ENCODE measurements at places on chromosomes 1 and 21.
A peak's percentile ranks its signal among the peaks of the same experiment; 100 is the strongest.

GRCh38 chr1:156383023-156383422 is 14.0 kb downstream of the RHBG start:
- DNase-seq = peak; percentile 94

DNA sequence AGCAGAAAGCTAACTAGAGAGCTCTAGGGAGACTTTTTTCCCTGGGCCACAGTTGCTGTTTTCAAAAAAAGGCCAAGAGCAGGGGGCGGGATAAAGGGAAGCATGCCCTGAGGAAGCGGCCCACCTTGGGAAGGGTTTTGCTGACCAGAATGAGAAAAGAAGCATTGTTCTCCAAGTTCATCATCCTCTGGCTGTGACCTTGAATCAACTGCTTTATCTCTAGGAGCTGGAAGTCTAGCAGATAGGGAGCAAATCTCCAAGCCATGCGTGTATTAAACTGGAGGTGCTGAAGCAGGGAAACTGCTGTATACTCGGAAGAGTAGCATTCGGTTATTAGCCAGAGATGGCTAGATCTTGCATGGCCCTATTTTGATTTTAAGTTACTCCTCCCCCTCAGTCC is 64.8 kb downstream of the ATP2B4 start:
- DNase-seq = peak; percentile 27

DNA sequence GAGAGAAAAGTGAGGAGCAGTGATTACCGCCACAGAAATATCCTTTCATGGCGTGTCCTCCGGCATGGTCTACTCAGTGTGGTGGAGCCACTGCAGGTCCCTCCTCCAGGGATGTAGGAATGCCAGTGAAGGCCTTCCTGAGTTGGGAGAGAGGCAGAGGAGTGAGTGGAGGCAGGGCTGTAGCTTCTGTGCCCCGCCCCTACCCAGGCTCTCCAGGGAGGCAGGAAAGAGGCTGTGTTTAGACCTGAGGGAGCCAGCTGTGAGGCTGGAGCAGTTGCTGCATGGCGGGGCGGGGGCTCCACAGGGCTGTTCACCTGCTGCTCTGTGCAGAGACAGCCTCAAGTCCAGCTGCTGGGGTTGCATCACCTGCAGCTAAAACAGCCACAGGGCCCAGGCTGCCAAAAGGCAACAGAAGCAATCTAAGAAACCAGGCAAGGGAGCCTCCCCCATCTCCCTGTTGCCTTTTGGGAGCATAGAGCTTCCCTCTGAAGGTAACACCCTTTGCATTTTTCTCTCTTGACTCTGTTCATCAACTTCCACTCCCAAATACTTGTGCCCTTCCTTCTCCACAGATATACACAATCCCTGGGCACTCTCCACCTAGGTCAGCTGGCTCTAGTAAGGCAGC is 801 bp upstream of the ANXA9 start:
- DNase-seq = peak; percentile 92

DNA sequence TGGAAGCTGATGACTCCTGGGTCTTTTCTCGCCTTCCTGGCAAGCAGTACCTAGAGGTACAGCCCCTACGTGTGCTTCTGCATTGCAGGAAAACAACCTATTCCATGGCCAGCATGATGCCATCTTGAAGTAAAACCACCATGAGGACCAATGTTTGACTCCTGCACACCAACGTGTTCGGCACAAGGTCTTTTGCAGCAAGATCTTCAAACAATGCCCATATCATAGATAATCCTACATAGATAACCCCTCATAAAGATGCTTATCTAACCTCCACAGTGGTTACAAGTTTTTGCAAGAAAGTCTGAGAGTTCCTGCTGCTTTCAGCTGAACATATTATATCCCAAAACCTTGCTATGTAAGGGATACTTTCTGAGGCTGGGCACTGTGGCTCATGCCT is 141.1 kb upstream of the MAP1LC3C start:
- no peak for DNase-seq

- DNase-seq = no peak
Observed at GRCh38 chr1:162666006-162666645, 33.9 kb downstream of the DDR2 start.

GRCh38 chr1:108050911-108051629 is 86.1 kb upstream of the VAV3 start:
- DNase-seq = peak; percentile 44

DNA sequence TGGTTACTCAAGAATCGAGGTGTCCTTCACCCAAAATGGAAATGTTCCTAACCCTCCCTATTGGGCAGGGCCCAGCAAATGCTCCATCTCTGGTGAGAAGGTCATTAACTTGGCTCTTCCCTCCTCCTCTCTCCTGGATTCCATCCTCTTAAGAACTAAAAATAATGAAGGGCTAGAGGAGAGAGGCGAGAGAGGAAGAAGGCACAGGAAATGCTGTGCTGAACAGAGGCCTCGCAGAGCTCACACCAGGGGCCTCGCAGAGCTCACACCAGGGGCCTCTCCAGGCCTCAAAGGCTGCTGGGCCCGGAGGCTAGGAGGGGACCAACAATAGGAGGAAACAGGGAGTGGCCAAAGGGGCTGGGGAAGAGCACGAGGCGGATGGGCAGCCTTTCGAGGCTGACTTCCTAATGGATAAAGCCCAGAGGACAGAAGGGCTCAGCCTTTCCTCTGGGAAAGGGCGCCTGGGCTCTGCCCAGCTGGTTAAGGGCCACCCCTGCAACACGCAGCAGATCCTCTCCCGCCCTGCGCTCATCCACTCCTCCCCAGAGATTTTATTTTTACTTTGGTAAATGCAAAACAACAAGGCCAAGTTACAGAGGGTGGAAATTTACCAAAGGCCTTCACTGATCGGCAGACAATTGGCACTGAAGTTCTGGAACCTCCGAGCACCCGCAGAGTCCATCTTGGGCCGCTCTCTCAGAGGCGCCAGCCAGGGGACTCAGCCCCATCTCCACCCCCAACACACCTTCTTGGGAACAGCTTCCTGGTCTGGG is 78.5 kb downstream of the ITPKB start:
- no peak for DNase-seq

DNA sequence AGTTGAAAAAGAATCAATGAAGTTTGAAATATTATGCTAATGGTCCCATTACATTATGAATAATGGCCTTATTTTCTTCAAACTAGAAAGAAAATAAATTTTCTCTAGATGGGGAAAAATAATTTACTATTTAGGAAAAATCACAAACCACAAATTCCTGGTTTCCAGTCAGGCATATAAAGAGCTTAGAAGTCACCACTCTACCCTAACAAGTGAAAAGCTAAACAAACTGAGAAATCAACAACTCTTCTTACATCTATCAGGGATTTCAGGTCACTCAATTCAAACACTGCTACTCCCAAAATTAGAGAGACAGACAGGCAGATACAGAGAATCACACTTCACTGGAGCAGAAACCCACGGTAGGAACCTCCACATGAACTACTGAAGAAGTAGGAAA is 82.1 kb upstream of the LRRC7 start:
- no peak for DNase-seq

DNA sequence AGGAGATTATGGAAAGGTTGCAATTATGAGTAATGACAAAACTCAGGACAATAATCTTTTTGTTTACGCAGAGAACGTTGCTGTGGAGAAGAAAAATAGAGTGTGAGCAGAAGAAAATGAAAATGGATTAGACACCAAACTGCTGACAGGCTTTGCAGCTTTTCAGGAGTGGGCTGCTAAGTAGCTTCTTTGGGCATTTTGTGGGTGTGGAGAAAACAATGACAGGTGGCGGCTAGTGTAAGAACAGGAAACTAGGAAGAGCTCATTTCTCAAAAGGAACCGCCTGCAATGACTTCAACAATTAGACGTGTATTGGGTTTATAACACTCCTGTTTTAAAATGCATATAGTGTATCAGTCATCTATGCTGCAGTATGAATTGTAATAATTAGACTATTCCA is 18.3 kb upstream of the PALMD start:
- DNase-seq = no peak

GRCh38 chr1:69451196-69451595 is 116.5 kb upstream of the LRRC7 start:
- DNase-seq = peak; percentile 12

- peak; percentile 74 for DNase-seq
Observed at GRCh38 chr1:29121936-29122681, 1.6 kb downstream of the TMEM200B start.

GRCh38 chr1:205077934-205078311 is 6.3 kb downstream of the TMEM81 start:
- DNase-seq = no peak

- DNase-seq = no peak
Observed at GRCh38 chr1:116408803-116409720, 36.0 kb downstream of the ATP1A1 start.

GRCh38 chr1:101365186-101365585 is 128.4 kb downstream of the S1PR1 start:
- DNase-seq = no peak

GRCh38 chr21:39951183-39952101 is 84.2 kb downstream of the PCP4 start:
- peak; percentile 75 for DNase-seq

DNA sequence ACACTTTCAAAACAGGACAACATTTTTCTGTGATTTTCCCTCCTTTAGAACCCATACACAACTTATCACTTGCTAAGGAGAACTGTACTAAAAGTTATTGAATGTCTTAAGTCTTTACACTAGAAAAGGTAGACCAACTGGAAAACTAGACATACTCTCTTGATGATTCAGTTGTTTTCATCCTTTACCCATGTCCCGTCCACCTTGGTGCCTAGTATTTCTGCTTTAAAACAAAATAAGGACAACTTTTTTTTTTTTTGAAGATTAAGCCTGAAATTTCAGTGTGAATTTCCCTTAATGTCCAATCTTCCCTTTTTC is 4.5 kb downstream of the CDKN2C start:
- DNase-seq = no peak

DNA sequence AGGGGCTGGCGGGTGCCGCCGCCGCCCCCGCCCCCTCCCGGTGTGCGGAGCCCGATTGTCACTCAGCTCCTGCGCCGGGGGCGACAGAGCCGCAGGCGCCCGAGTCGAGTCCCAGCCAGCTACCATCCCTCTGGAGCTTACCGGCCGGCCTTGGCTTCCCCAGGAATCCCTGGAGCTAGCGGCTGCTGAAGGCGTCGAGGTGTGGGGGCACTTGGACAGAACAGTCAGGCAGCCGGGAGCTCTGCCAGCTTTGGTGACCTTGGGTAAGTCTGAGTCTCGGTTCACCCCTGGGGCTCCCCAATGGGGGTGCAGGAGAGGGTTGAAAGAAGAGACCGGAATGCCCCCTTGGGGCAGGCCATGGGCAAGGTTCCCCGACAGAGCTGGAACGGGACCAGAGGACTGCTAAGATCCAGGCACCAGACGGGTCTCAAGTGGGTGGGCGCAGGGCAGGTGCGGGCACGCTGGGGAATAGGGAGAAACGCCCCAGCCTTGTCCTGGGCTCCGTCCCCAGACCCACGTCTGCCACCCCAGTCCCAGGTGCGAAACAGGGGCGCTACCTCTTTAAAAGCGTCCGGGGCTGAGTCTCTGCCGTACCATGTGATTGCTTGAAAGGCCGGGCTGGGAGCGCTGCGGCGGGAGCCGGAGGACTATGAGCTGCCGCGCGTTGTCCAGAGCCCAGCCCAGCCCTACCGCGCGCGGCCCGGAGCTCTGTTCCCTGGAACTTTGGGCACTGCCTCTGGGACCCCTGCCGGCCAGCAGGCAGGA is at the start of gene ADORA1:
Gene ADORA1 (plus strand): TSS at position 61 of the 765 bp plus-strand sequence. CDS start 1,116 bp downstream, outside the sequence.
- peak; percentile 94 for DNase-seq

DNA sequence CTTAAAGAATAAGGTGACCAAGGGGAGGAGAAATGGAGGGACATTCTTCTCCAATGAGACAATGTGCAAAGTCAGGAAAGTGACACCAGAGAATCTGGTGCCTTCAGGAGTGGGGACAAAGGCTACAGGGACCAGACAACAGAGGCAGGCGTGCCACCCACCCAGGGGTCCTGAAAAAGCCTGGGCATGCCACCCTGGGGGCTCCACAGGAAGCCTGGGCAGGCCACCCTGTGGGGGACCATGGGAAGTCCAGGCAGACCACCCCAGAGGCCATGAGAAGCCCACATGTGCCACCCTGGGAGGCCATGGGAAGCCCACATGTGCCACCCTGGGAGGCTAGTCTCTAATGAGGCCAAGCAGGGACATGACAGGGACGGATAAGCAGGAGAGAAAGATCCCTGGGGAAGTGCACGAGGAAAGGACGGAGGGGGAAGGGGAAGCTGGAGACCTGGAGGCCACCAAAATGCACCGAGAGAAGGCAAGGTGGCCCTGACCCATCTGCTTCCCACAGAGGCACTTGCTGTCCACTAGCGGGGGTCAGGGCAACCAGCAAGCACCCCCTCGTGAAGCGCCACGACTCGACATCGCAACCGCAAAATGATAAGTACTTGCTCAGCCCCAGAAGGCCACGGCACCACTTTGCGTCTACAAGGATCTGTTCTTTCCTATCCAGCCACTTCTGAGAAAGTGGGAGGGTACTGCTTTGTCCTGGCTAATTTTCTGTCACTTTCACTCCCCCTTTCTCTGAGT is 7.2 kb upstream of the PDE9A start:
- DNase-seq = no peak

GRCh38 chr1:5746611-5747425 is 245.4 kb downstream of the NPHP4 start:
- DNase-seq = no peak

DNA sequence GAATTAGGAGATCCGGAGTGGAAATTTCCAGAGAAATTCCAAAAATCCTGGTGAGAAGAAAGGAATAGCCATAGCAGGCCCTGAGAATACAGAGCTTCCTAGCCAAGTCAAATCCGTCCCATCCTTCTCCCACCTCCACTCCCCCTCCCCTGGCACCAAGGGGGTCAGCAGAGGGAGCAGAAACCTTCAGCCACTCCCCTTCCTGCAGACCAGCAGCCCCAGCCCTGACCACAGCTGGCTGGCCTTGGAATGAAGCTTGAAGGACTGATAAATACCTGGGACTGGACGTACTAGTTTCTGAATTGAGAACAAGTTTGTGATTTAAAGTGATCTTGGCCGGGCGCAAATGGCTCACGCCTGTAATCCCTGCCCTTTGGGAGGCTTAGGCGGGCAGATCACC is 13.8 kb upstream of the RIPPLY3 start:
- DNase-seq = peak; percentile 38

DNA sequence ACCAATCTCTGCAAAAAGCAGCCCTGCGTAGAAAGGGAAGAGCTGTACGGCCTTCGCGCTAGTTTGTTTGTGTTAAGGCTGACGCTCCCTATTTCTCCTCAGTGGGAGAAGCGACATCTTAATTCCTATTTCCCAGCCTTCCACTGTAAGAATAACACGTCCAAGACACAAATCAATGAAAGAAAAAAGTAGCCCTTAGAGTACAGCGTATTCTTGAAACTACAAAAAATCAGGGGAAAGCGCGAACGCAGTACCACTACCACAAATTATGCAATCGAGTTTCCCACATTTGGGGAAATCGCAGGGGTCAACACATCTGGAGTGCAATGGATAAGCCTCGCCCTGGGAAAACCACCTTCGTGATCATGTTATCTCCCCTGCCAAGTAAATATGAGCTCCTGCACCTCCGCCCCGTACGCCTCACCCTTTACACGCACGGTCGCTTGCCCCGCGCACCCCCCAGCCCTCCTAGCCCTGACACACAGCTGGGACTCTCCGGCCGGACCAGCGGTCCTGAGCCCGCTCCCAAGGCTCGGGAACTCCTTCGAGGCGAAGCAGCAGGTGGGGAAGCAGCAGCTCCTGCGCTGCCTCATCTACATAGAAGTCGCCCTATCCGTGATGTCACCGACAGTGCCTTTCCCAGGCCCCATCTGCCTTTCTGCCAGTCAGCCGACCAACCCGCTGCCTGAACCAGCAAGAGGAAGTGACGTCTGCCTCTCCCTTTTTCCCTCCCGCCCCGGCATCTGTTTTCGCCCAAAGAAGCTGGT is 94.7 kb downstream of the PPIAL4G start:
- peak; percentile 97 for DNase-seq

All from GM23338 (cell line).